ENCODE measurements at places on chromosomes 5 and 9. TPM values are rescaled to one million over a fixed set of nuclear protein-coding genes. Genes with fewer than 3 reads are reported as not detected.

Gene LMX1B
- total RNA-seq, result under 0.01 TPM

Gene DNAJA1
- 95.8 TPM for total RNA-seq

Gene SPATA31A7
- total RNA-seq, result not detected

Gene SPRY4
- 8.7 TPM for total RNA-seq

Gene PELO
- total RNA-seq, result 50.7 TPM

Data from regular cardiac myocyte (primary cell).